ENCODE measurements at places on chromosomes 7 and 10. TPM values are rescaled to one million over a fixed set of nuclear protein-coding genes. Genes with fewer than 3 reads are reported as not detected.

DNA sequence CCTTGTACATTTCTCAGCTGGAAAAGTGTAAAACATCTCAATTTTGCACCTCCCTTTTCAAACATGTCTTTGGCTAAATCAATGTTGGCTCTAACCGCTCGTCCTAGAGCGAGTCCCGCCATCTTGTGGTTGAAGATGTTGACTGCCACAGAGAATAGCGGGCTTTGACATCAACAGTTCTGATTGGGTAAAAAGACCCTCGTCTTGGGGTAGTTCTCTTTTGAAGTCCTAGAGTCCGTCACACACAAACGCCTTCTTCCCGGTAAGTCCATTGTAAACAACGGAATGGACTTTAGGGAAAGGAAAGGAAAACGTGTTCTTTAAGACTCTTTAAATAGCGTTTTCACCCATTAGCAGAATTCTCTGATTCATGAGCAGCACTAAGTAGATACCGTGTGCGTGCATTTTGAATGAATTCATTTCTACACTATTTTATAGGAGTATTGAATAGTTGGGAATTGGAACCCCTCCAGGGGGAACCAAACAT is 452 bp upstream of the RPP30 start:
- DNase-seq: peak; percentile 75
- H3K36me3 ChIP-seq: peaks cover 3% of the 10 kb centered on the region
- peak overlapping the region; percentile 20 for H3K4me3 ChIP-seq
- no peaks in the 10 kb centered on the region for H3K27me3 ChIP-seq
- H3K27ac ChIP-seq: no peak overlapping the region
- no peaks in the 10 kb centered on the region for H3K4me1 ChIP-seq

DNA sequence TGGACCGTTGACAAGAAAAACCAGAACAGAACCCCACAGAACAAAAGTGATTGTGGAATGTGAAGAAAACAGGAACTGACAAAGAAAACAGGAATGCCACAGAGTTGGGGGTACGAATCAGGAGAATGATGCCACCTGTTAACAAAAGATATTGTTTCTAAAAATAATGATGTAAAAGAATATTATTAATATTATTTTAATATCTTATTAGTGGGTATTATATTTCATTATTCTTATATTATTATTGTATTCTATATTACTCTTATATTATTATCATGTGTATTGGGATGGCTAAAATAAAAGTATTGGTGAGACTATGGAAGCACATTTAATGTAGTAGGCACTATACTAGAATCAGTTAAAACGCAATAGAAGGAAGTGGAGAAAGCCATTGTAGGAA is 659.0 kb upstream of the PCDH15 start:
- H3K4me1 ChIP-seq: no peaks in the 10 kb centered on the region
- no peak overlapping the region for H3K27ac ChIP-seq
- no peak for DNase-seq
- H3K4me3 ChIP-seq: no peak overlapping the region
- no peaks in the 10 kb centered on the region for H3K27me3 ChIP-seq

DNA sequence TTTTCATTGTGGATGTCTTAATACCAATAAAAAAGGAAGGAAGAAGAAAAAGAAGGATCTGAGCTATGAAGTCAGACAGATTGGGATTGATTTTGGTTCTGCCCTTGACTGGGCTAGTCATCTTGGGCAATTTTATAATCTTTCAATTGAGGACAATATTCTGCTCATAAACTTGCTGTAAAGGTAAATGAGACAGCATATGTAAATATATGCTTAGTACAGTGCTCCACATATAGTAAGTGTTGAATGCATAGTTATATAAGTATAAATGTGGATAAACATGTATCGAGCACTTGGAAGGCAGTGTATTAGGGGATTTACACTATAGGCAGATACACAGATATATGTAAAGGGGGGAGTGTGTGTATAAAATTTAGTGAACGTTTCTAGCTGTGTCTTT is 85.1 kb downstream of the ST7 start:
- H3K36me3 ChIP-seq: no peaks in the 10 kb centered on the region
- peaks cover 2% of the 10 kb centered on the region for H3K4me1 ChIP-seq
- no peak overlapping the region for H3K4me3 ChIP-seq

GRCh38 chr10:42956045-42956444 is 120.8 kb upstream of the RET start:
- H3K36me3 ChIP-seq: no peaks in the 10 kb centered on the region
- no peak for DNase-seq
- no peaks in the 10 kb centered on the region for H3K27me3 ChIP-seq
- H3K4me1 ChIP-seq: peaks cover 14% of the 10 kb centered on the region
- no peak overlapping the region for H3K4me3 ChIP-seq

The RAPGEF5 gene
- 308 TPM for total RNA-seq

The PAPSS2 gene
- total RNA-seq: 107 TPM

The SEC24C gene
- total RNA-seq: 67.3 TPM

DNA sequence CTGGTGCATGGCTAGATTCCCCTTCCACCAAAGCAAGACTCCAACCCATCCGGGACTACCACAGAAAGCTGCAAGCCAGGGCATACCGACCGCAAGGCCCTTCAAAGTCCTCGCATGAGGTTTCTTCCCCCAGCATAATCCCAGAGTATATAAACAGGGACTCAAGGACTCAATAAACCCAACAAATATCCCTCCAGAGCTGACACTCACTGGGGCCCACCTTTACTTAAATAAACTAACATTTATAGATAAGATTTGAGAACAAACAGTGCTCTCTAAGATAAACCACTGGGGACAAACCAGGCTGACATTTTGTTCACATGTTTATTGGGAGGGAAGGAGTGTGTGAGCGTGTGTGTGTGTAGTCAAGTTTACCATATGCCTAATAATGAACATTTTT is 138.2 kb downstream of the ADAM12 start:
- H3K4me1 ChIP-seq: peaks cover 27% of the 10 kb centered on the region
- H3K36me3 ChIP-seq: no peaks in the 10 kb centered on the region
- DNase-seq: no peak
- no peak overlapping the region for H3K27ac ChIP-seq
- H3K27me3 ChIP-seq: no peaks in the 10 kb centered on the region
- H3K4me3 ChIP-seq: no peak overlapping the region

The PON3 gene
- total RNA-seq: 19.6 TPM

DNA sequence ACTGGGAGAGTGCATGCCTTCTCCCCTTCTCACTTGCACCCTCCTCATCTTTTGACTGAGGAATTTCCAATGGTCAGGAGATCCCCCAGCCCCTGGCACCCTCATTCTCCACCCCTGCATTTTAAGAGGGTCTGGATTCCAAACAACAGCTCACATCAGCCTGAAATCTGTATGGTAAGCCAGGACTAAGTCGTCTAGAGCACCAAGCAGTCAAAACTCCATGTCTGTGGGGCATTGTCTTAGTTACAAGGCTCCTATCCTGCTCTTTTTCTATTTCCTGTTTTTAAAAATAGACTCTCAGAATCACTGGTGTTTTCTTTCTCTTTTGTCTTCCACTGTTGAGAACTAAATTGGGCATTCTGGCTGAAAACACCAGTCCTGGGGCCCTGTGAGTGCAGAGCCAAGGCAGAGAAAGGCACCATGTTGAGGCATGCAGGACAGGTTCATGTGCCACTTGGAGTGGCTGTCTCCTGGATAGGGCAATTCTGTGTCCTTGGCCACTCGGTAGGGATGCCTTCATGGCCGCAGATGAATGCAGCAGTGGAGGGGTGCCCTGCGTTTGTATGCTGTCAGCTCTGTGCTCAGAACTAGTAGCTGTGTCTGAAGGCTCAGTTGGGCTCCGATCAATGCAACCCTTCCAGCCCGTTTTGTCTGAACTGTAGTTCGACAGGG is 216.6 kb upstream of the YAE1 start:
- H3K27me3 ChIP-seq: no peaks in the 10 kb centered on the region
- DNase-seq: no peak
- H3K4me1 ChIP-seq: no peaks in the 10 kb centered on the region
- H3K36me3 ChIP-seq: no peaks in the 10 kb centered on the region

DNA sequence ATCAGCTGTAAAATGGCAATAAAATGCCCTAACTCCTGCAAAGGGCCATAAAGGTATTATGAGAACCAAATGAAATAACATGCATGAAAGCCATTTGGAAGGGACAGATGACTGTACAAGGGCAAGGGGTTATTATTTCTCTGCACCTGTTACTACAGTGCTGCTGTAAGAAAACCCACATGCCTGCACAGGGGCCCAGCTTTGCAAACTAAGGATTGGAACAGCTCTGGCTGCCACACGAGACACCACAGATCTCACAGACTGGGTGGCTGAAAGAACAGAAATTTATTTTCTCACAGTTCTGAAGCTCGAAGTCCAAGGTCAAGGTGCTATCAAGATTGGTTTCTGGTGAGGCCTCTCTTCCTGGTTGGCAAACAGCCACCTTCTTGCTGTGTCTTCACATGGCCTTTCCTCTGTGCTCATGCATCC is 409.0 kb upstream of the NRP1 start:
- H3K36me3 ChIP-seq: no peaks in the 10 kb centered on the region
- no peaks in the 10 kb centered on the region for H3K27me3 ChIP-seq
- H3K4me3 ChIP-seq: no peak overlapping the region
- no peak overlapping the region for H3K27ac ChIP-seq
- no peaks in the 10 kb centered on the region for H3K4me1 ChIP-seq

GRCh38 chr7:51617686-51618085 is 301.1 kb upstream of the COBL start:
- H3K4me3 ChIP-seq: no peak overlapping the region
- H3K27ac ChIP-seq: no peak overlapping the region
- H3K36me3 ChIP-seq: no peaks in the 10 kb centered on the region
- H3K27me3 ChIP-seq: no peaks in the 10 kb centered on the region

- no peak overlapping the region for H3K27ac ChIP-seq
- peak; percentile 50 for DNase-seq
- H3K27me3 ChIP-seq: peaks cover 2% of the 10 kb centered on the region
- H3K4me3 ChIP-seq: no peak overlapping the region
- no peaks in the 10 kb centered on the region for H3K36me3 ChIP-seq
Observed at GRCh38 chr10:23525406-23525805, 86.5 kb downstream of the OTUD1 start.

- no peaks in the 10 kb centered on the region for H3K36me3 ChIP-seq
- no peaks in the 10 kb centered on the region for H3K27me3 ChIP-seq
- peak; percentile 90 for DNase-seq
- H3K27ac ChIP-seq: peak overlapping the region; percentile 22
Observed at GRCh38 chr10:80104066-80104926, 25.8 kb downstream of the TMEM254 start.

The KIF20B gene
- 5.7 TPM for total RNA-seq

- no peaks in the 10 kb centered on the region for H3K27me3 ChIP-seq
- peaks cover 7% of the 10 kb centered on the region for H3K4me1 ChIP-seq
- H3K36me3 ChIP-seq: no peaks in the 10 kb centered on the region
Observed at GRCh38 chr10:13990946-13991345, 339.8 kb downstream of the FRMD4A start.

GRCh38 chr7:69800495-69800894 is 202.2 kb downstream of the AUTS2 start:
- no peaks in the 10 kb centered on the region for H3K27me3 ChIP-seq
- H3K4me1 ChIP-seq: peaks cover 8% of the 10 kb centered on the region
- H3K4me3 ChIP-seq: no peak overlapping the region
- no peak for DNase-seq
- H3K27ac ChIP-seq: no peak overlapping the region

DNA sequence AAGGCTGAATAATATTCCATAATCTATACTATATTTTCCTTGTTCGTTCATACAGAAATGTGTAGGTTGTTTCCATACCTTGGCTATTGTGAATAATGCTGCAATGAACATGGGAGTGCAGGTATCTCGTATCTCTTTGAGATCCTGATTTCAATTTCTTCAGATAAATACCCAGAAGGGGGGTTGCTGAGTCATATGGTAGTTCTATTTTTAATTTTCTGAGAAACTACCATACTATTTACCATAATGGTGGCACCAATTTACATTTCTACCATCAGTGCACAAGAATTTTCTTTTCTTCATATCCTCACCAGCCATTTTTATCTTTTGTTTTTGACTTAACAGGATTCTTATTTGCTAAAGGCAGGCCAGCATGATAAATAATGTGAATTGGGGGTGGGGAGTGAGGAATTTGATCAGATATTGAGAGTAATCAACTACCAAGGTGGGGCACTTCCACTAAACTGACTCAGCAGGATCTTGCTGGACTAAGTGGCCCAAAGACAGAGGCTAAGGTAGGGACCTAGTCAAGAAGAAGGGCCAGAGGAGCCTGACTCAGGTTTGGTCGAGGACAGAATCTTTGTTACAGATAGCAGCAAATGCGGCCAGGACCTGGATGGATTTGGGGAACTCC is 21.5 kb upstream of the CCSER2 start:
- H3K36me3 ChIP-seq: no peaks in the 10 kb centered on the region
- no peak overlapping the region for H3K4me3 ChIP-seq
- H3K27ac ChIP-seq: peak overlapping the region; percentile 52
- DNase-seq: no peak
- H3K4me1 ChIP-seq: no peaks in the 10 kb centered on the region

GRCh38 chr10:66204838-66205237 is 721.0 kb upstream of the LRRTM3 start:
- H3K4me3 ChIP-seq: no peak overlapping the region
- H3K36me3 ChIP-seq: no peaks in the 10 kb centered on the region
- no peak for DNase-seq
- H3K27me3 ChIP-seq: no peaks in the 10 kb centered on the region

GRCh38 chr10:3469639-3470020 is 297.0 kb upstream of the PITRM1 start:
- DNase-seq: no peak
- peaks cover 6% of the 10 kb centered on the region for H3K4me1 ChIP-seq
- H3K27me3 ChIP-seq: no peaks in the 10 kb centered on the region

The PNLIPRP1 gene
- 1.4 TPM for total RNA-seq

DNA sequence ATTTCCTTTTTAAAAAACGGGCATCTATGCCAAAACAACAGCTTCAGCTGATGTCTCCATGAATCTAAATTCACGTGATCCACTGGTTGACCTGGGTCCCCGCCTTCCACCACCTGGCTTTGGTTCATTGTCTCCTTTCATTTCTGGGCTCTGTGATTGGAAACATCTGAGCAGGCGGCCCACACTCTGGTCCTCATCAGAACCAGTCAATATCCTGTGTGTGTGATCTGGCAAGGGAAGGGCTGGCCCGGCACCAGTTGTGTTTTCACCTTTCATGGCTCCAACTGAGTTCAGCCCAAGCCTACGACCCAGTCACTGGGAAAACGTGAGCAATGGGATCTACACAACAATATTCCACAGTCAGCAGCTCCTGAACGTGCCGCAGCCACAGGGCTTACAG is 46.2 kb downstream of the PARP12 start:
- no peak overlapping the region for H3K27ac ChIP-seq
- peak; percentile 9 for DNase-seq
- H3K4me1 ChIP-seq: no peaks in the 10 kb centered on the region
- no peaks in the 10 kb centered on the region for H3K36me3 ChIP-seq
- H3K4me3 ChIP-seq: no peak overlapping the region

The GDF2 gene
- total RNA-seq: not detected

The CEP55 gene
- 3.5 TPM for total RNA-seq

GRCh38 chr7:44460325-44460724 is 30.1 kb downstream of the NUDCD3 start:
- no peak overlapping the region for H3K27ac ChIP-seq
- no peaks in the 10 kb centered on the region for H3K36me3 ChIP-seq
- no peak overlapping the region for H3K4me3 ChIP-seq
- DNase-seq: no peak
- H3K27me3 ChIP-seq: no peaks in the 10 kb centered on the region

Measured in lung (tissue), 17 donors.